Activated naive CD8-positive, alpha-beta T cell treated with anti-CD3 and anti-CD28 coated beads, Interleukin-2, amount 50 U/mL, for 16 hours (primary cell): ENCODE measurements at places on chromosomes 1 and 21.

DNA sequence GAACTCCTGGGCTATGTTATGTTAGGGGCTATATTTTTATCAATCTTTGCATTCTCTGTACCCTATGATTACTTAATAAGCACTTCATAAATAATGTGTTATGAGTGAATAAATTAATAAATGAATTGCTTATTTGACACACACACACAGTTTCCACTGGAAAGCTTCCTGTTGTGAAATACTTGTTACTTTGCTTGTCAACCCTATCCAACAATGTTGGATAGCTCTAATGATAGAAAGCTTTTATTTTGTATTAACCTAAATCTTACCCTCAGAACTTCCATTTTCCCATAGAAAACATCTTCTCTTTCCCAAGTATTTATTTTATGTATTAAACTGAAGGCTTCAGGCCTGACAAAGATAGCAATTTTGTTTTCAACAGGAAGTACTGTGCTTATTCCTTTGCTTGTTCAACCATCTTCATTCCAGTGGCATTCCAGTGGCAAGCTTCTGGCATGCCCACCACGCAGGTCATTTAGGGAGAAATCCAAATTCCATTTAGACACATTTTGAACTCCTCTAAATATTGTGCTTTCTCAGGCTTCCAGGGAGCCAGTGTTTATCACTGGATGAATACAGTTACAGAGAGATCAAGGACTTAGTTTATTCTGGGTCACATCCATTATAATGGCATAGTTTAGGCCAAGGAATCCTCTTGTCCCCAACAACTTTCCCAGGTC, 134.4 kb downstream of the TGFB2 start:
- no peak for DNase-seq

GRCh38 chr1:224259986-224260385, 70.0 kb downstream of the NVL start:
- DNase-seq: no peak

DNA sequence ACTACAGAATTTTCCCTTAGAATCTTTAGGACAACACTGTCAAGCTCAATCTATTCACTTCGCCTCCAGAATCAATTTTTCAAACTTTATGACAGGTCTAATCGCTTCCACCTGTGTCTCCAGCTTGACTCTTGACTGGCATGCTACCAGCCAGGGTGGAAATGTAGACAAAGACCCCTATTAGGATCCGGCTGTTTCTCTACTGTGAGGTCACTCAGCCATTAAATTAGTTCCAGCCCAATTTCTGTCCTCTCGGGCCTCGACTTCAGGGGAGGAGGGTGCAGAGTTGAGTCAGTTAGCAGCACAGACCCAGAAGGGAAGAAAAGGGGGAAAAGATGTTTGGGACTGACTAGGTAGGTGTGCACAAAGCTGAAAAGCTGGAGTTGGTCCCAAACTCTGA, 78.5 kb downstream of the HLCS start:
- DNase-seq: no peak

DNA sequence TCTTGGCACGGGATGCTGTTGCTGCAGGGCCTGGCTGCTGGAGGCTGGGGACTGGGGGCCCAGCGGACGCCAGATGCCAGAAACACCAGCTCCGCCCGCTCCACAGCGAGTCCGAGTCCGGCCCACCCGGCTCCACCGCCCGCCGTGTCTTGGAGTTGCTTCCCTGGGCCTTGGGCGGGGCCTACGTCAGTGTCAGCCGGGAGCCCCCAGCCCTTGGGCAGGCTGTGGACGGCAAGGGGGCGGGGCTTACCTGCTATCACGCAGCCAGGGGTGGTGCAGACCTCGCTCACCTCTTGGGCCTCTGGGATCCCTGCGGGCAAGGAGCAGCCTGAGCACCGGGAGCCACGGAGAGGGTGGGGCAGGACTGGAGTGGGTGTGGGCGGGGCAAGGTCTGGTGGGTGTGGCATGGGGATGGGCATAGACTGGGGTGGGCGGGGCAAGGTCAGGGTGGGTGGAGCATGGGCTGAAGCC, 21.8 kb downstream of the MMEL1 start:
- DNase-seq: no peak

DNA sequence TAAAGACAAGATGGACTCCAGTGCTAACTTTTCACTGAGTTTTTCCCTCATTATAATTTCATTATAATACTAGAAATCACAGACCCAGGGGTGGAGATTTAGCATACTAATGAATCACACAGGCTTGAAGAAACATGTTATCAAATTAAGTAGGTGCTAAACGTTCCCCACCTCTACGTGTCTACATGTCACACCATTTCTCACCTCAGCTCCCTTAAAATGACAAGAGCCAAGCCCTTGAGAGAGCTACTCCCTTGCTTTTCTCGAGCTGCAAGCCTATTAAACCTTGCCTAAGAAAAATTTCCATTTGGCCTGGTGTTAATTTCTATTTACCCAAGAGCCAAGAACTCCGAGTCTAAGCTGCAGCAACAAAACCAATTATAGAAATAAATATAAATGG, 396.3 kb upstream of the NEGR1 start:
- no peak for DNase-seq

DNA sequence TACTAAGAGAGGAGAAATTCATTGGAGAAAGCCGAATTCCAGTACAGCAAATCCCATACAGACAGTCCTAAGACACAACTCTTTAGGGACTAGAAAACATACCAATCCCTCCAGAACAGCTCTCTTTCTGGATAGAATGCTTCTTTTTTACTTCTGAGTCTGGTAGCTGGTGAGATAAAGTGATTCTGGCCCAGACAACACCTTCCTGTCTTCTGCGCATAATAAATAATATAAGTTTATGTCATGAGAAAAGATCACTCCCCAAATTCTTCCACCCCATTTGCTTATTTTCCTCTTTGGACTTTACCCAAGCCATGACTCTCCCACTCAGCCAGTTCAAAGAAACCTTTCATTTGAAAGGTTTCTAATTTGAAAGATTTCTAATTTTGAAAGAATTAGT, 98.4 kb downstream of the EDEM3 start:
- DNase-seq: no peak

DNA sequence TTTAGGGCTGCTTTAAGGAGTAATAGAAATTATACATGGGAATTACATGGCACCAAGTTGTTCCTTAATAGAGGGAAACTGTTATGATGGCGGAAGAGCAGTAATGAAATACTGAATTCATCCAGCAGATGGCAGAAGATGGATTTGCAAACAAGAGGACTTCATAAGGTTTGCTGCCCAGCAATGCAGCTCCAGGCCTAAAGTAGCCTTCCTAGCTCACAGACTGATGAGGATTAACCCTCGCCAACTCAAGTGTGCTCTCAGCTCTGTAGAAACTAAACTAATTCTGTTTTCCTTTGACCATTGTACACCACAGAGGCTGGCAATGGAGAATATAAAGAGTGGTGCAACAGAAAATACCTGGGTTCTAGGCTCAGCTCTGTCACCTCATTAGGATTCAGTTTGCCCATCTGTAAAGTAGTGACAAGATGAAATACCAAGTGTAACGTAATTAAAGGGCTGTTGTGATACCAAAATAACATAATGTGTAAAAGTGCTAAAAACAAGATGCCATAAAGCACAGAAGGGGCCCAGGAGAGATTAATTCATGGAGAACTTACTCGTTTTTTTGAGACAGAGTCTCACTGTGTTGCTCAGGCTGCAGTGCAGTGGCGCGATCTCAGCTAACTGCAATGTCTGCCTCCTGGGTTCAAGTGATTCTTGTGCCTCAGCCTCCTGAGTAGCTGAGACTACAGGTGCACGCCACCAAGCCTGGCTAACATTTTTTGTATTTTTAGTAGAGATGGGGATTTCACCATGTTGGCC, 102.4 kb upstream of the SERBP1 start:
- DNase-seq: no peak

- DNase-seq: no peak
Observed at GRCh38 chr1:221376286-221376685, 365.6 kb downstream of the DUSP10 start.

DNA sequence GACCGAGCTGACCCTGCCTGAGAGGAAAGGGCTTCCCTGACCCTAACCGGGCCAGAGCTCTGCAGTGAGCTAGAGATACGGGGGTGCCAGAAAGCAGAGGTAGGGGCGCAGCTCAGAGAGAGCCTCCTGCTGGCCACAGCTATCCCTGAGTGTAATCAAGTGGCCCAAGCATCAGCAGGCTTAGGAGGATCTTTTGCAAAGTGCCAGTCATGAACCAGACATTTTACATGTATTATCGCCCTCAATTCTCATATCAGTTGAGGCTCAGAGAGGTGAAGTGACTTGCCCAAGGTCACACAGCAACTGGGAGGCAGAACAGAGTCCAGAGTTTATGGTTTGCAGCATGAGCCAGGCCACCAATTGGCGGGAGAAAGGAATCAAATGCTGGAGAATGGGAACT, 7.0 kb upstream of the ID3 start:
- DNase-seq: no peak

GRCh38 chr21:43940329-43941050, 71.6 kb upstream of the TRAPPC10 start:
- no peak for DNase-seq

DNA sequence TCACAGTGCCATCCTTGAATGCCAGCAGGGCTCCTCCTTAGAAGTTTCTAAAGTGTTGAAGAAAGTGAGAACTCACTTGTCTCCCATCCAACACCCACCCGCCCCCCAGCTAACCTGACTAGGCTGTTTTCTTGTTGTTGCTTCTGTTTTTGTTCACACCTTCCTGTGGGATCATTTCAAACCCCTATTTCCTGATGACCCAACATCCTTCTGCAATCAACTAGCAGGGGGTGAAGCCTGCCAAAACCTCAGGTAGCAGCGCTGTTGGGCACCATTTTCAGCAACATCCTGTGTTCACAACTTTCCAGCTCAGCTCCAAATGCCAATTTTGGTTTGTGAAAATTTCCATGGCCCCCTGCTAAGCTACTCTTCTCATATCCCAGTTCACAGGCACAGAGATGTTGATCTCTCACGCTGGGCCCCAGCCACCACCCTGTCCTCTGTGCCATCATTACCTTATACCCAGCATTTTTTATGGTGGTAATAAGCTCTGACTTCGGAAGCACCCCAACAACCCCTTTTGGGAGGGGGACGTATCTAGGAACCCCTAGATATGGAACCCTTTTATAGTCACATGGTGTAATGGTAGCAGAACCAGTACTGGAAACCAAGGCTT, 41.4 kb downstream of the CDC7 start:
- DNase-seq: no peak

DNA sequence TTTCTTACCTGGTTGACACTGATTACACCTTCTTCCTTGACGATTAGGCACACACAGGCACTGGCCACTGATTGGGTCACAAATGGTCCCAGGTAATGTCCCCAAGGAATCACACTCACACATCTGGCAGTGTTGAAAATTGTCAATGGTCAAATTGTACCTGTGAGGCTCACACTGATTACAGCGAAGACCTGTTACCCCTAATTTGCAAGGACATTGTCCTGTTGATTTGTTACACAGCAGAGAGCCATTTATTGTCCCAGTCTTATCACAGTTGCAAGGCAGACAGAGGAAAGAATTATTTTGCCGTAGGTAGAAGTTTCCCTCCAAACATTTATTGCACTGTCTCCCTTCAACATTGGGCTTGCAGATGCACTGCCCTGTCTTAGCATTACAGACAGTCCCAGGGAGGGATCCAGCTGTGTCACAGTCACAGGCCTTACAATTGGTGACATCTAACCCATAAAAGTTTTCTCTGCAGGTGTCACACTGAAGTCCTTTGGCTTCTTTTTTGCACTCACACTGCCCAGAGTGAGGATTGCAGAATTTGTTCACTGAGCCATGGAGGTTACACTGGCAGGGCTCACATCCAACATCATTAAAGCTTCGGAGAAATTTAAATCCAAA, 176.6 kb downstream of the USH2A start:
- DNase-seq: no peak

- DNase-seq: no peak
Observed at GRCh38 chr1:212595229-212595628, 13.3 kb upstream of the ATF3 start.

DNA sequence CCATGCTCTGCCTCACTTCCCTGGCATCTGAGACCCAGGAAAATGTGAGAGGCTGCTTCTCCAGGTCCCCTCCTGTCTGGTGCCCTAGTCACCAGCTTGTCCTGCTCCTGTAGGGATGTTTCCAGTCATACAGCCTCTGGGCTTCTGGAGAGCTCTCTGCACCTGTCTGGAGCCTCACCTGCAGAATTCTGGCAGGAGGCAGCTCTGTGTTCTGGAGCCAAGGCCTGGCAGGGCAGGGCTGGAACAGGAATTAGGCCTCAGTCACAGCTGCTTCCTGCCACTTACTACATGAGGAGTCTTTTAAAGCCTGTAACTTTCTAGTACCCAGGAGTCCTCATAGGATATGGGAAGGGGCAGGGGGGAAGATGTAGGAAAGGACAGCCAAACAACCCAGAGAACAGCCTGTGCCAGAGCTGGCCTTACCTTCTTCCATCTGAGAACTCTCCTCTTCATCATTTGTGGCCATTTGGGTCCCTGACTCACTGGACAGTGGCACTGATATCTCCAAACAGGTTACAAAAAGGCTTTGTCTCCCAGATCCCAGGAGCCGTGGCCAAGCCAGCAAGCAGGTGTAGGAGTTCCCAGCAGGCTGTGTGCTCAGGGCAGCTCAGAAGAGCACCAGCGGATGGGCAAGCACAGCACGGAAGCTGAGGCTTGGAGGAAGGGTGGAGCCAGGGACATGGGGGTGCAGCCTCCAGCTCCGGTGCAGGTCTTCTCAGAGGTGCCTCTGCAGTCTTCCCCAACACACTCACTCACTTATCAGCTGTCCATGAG, 31.4 kb upstream of the ARTN start:
- DNase-seq: no peak

GRCh38 chr21:39686646-39687468, 58.1 kb upstream of the IGSF5 start:
- DNase-seq: no peak

- no peak for DNase-seq
Observed at GRCh38 chr1:2534687-2535441, 4.8 kb upstream of the HES5 start.

GRCh38 chr1:224503161-224504118, 68.8 kb upstream of the WDR26 start:
- DNase-seq: no peak

DNA sequence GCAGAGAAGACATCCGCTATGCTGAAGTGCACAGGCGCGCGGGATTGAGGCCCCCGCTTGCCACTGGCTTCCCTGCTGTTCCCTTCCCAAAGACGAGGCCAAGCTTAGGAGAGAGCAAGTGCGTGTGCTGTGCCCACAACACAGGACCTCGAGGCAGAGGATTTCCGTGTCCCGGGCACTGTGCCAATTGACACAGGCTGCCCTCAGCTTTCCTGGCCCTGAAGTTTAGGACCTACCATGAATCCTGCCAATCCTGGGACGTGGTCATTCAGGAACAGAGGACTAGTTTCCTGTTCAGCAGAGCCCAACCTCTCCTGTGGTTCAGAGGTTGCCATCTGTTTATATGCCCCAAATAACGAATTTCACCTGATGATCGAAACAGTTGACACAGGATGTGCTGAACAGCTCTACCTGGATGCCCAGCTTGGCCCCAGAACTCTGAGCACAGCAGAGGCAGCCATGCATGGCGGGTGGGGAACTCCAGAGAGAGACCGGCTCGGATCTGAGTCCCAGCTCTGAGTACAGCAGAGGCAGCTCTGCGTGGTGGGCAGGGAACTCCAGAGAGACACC, 22.0 kb downstream of the SLC37A1 start:
- DNase-seq: no peak
